ENCODE measurements at places on chromosomes 13 and 19. TPM values are rescaled to one million over a fixed set of nuclear protein-coding genes. Genes with fewer than 3 reads are reported as not detected.

- no peaks in the 10 kb centered on the region for H3K4me1 ChIP-seq
- no peaks in the 10 kb centered on the region for H3K27me3 ChIP-seq
- no peaks in the 10 kb centered on the region for H3K36me3 ChIP-seq
- H3K4me3 ChIP-seq: no peak overlapping the region
- no peak overlapping the region for H3K27ac ChIP-seq
- DNase-seq: no peak
Observed at GRCh38 chr19:54252243-54252642, 4.8 kb downstream of the LILRB5 start.

Gene LPAR2
- total RNA-seq: 16.4 TPM

DNA sequence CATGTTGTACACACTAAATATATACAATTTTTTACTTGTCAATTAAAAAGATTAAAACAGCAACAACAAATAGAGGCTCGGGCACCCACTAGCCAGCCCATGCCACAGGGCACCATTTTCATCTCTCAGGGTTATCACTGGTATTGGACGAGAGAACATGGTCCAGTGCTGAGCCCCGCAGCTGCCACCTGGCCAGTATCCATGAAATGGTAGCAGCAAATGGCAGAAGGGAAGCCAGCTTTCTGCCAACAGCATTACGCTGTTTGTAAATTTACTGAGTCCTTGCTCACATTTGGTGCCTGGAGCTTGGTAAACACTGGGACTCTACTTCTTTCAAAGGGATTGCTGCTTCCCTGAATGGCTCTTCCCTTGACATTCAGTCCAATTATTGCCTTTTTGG is 87.9 kb upstream of the WASF3 start:
- no peaks in the 10 kb centered on the region for H3K36me3 ChIP-seq
- peaks cover 5% of the 10 kb centered on the region for H3K27me3 ChIP-seq
- no peak overlapping the region for H3K27ac ChIP-seq

- H3K27ac ChIP-seq: no peak overlapping the region
- no peaks in the 10 kb centered on the region for H3K4me1 ChIP-seq
- no peaks in the 10 kb centered on the region for H3K36me3 ChIP-seq
- H3K27me3 ChIP-seq: no peaks in the 10 kb centered on the region
Observed at GRCh38 chr19:14093117-14093823, 2.7 kb upstream of the SAMD1 start.

Gene CEACAM5
- total RNA-seq: not detected

DNA sequence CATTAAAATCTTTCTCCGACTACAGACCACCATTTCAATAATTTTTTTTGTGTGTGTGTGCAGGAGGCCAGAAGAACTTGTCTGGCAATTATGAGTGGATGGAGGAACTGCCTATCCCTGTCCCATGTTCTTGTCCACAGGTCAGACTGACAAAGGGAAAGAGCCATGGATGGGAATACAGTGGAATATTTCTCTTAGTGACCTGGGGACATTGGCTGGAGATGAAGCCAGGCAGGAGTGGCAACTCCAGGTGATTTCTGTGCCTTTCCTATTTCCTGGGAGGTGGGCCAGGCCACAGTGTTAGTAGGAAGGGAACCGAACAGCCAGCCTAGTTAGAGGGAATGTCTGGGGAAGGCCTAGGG is 3.7 kb downstream of the PSG9 start:
- H3K27me3 ChIP-seq: no peaks in the 10 kb centered on the region
- DNase-seq: peak; percentile 70
- H3K4me1 ChIP-seq: no peaks in the 10 kb centered on the region
- no peak overlapping the region for H3K4me3 ChIP-seq

Gene NLRP9
- not detected for total RNA-seq

DNA sequence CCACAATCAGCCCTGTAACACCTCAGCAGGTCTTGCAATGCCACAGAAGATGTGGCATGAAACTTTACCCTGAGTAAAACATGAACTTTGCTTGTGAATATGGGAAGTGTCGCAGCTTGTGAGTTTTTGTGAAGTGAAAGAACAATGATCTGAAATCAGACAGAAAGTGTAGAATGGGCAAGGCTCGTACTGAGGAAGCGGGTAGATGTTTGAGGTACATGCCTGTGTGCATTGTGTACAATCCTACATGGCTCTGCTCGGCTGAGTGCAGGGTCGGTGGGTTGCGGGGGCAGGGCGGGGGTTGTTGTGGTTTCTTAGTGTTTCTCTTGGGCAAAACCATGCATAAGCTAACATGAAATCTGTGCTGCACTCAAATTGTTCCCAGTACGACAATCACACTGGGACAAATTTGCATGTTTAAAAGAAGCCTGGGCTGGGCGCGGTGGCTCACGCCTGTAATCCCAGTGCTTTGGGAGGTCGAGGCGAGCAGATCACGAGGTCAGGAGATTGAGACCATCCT is 1.1 kb downstream of the NLRP13 start:
- H3K27ac ChIP-seq: no peak overlapping the region
- DNase-seq: no peak
- no peak overlapping the region for H3K4me3 ChIP-seq
- H3K4me1 ChIP-seq: no peaks in the 10 kb centered on the region
- no peaks in the 10 kb centered on the region for H3K27me3 ChIP-seq

DNA sequence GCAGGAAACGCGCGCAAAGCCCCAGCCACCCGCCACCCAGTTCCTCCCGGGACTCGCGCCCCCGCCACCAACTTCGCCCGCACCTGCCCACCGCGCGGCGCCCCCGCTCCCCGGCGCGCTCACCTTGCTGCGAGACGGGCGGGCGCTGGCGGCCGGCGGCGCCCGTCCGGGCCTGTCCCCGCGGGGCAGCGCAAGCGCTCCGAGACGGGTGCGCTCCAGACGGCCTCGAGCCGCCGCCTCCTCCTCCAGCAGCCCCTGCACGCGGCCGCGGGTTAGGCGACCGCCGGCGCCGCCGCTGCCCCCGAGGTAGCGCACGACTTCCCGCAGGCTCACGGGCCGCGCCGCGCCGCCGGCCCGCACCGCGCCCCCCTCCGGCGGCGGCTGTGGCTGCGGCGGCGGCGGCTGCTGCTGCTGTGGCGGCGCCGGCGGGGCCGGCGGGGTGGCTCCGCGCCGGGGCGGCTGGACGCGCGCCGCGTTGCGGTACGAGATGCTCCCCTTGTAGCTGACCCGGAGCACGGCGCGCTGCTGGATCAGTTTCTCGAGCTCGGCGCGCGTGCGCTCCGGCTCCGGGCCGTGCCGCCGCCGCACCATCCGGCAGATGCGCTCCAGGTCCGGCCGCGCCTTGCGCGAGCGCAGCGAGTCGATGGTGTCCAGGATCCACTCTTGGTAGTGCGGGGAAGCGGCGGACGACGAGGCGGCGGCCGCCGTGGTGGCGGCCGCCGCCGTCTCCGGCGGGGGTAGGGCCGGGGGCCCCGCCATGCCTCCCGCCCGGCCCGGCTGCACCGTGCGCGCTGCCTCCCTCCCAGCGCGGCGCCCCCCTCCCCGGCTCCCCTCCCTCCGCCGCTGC is 666 bp downstream of the SAMD1 start:
- H3K27ac ChIP-seq: peak overlapping the region; percentile 40
- no peaks in the 10 kb centered on the region for H3K27me3 ChIP-seq
- no peak for DNase-seq
- H3K4me3 ChIP-seq: peak overlapping the region; percentile 87
- H3K36me3 ChIP-seq: no peaks in the 10 kb centered on the region

Gene VSTM2B
- not detected for total RNA-seq

Data from breast epithelium (tissue), 4 donors.